Activated T-cell treated with anti-CD3 and anti-CD28 coated beads, Interleukin-2, amount 50 U/mL, for 48 hours (primary cell): ENCODE measurements at places on chromosomes 5 and 9.
A peak's percentile ranks its signal among the peaks of the same experiment; 100 is the strongest.

DNA sequence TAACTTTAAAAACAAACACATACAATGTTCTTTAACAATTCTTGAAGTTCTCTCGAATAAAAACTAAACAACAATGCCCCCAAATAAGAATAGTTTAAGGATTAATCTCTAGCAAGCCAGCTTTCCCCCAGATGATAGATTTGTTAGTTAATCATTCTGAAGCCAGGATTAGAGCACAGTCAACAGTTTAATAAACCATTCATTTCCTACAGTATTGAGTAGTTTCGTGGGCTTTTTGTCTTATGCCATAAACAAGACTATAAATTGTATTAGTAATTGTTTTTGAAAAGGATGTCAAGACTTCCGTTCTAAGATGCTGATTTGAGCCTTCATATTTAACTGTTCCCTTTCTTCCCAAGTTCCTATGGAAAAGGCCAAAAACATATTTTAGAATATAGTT lies 136.6 kb downstream of the PIK3R1 start:
- DNase-seq, result no peak

GRCh38 chr5:119268387-119269060 lies 87.3 kb upstream of the TNFAIP8 start:
- peak; percentile 99 for DNase-seq

GRCh38 chr5:6395621-6396020 lies 17.3 kb upstream of the MED10 start:
- no peak for DNase-seq

DNA sequence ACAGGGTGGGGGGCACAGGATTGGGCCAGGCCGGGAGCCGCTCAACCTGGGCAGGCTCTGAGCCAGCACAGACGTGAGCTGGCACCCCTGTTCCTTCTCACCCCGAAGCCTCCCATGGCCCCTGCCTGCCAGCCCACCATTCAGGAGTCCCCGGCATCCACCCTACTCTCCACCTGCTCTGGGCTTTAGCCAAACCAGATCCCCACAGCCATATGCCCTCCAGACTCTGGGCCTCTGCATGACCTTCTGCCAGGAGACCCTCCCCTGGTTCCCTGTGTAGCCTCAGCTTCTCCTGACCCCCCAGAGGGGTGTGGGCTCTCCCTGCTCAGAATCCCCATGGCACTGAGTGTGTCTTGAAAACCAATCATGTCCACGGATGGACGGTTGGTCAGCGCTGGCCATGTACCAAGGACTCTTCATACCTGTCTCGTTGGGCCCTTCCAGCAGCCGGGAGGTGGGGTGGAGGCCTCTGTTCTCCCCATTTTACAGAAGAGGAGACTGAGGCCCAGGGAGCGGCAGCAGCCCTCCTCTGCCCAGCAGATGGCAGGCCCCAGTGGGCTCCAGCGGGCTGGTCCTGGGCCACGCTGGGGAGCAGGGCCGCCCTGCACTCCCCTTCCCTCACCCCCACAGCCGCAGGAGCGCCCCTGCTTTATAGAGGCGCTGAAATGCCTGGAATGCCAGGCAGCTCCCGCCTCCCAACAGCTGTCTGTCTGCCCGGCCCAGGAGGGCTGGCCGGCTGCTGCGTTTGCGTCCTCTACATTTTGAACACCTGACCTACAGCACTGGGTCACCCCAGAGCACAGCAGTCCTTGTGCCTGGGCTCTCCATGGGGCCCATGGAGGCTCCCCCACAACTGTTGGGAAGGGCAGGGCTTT lies 3.5 kb upstream of the MYMK start:
- DNase-seq, result no peak

DNA sequence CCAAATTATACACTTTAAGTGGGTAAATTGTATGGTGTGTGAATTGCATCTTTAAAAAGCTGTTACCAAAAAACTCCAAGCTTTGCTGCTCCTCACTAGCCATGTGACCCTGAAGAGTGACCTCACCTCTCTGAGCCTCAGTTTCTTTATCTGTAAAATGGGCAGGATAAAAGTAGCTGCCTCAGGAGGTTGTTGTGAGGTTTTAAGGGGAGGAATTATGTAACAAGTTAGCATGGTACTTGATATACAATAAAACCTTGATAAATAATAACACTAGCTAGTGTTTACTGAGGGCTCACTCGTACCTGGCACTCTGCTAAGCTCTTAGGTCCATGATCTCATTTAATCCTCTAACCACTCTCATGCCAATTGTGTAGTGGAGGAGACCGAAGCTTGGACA lies 19.0 kb upstream of the PHF19 start:
- DNase-seq, result no peak

GRCh38 chr5:41722359-41722950 lies 147.8 kb downstream of the OXCT1 start:
- no peak for DNase-seq
